ENCODE measurements at places on chromosomes 13 and 19.
A peak's percentile ranks its signal among the peaks of the same experiment; 100 is the strongest.

GRCh38 chr13:113091891-113092775 is 13.5 kb upstream of the F7 start:
- no peak for DNase-seq

GRCh38 chr13:20190481-20191310 is 2.0 kb downstream of the GJB2 start:
- DNase-seq, result no peak

- DNase-seq, result no peak
Observed at GRCh38 chr13:21435687-21436151, 23.4 kb downstream of the ZDHHC20 start.

DNA sequence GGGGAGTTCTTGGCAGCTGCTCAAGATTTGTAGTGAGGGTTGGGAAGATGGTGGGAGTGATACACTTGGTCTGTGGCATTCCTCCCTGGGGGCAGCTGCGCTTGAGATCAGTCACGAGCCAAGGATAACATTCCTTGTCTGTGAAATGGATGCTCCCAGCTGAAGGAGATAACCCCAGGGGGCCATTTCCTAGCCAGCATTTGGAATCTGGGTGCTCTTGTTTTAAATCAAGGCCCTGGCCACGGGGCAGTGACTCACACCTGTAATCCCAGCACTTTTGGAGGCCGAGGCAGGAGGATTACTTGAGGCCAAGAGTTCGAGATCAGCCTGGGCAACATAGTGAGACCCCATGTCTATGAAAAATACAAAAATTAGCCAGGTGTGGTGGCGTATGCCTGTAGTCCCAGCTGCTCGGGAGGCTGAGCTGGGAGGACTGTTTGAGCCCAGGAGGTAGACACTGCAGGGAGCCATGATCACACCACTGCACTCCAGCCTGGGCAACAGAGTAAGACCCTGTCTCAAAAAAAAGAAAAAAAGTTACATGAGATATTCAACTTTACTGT is 4.6 kb downstream of the PKN1 start:
- DNase-seq, result no peak

DNA sequence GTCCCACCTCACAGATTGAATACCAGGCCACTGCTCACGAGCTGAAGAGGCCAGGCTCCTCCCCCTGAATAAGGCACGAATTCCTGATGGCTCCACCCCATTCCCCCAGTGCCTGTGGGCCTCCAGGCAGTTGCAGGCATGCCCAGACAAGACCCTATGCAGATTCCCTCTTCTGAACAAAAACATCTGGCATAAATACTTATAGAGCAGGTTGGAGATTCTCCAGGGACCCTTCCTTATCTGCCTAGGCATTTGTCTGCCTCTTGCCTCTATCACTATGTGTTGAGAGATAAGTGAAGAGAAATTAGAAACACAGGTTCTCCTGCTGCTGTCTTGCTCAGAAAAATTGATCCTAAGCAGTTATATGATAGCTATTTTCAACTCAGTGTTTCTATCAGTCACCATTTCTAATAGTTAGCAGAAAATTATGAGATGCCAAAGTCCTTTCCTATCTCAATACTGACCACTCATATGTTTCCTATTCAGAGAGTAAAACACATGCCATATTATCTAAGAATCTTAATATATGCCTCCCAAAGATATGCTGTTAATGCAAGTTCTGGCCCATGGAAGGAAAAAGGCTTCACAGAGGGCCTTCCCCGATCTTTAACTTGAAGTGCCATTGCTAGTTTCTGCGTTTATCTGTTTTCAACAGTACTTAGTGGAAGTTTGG is 364.0 kb downstream of the KCTD12 start:
- DNase-seq, result no peak

GRCh38 chr19:43534816-43535761 is 2.1 kb downstream of the ZNF575 start:
- peak; percentile 76 for DNase-seq

GRCh38 chr19:6078068-6078467 is 32.2 kb downstream of the RFX2 start:
- no peak for DNase-seq

GRCh38 chr19:4624733-4625362 is 14.5 kb upstream of the TNFAIP8L1 start:
- no peak for DNase-seq

GRCh38 chr19:7458675-7459074 is 30.2 kb downstream of the PEX11G start:
- no peak for DNase-seq

- DNase-seq, result no peak
Observed at GRCh38 chr19:16023146-16023915, 53.0 kb upstream of the TPM4 start.

GRCh38 chr13:49046519-49046918 is 70.8 kb downstream of the FNDC3A start:
- no peak for DNase-seq

- DNase-seq, result no peak
Observed at GRCh38 chr19:35436477-35437405, 11.3 kb upstream of the FFAR2 start.

- no peak for DNase-seq
Observed at GRCh38 chr13:114063545-114064449, 68.6 kb downstream of the RASA3 start.

Measured in H1 (cell line).